GM20000 (cell line): ENCODE measurements at places on chromosomes 2 and 18.
A peak's percentile ranks its signal among the peaks of the same experiment; 100 is the strongest.

DNA sequence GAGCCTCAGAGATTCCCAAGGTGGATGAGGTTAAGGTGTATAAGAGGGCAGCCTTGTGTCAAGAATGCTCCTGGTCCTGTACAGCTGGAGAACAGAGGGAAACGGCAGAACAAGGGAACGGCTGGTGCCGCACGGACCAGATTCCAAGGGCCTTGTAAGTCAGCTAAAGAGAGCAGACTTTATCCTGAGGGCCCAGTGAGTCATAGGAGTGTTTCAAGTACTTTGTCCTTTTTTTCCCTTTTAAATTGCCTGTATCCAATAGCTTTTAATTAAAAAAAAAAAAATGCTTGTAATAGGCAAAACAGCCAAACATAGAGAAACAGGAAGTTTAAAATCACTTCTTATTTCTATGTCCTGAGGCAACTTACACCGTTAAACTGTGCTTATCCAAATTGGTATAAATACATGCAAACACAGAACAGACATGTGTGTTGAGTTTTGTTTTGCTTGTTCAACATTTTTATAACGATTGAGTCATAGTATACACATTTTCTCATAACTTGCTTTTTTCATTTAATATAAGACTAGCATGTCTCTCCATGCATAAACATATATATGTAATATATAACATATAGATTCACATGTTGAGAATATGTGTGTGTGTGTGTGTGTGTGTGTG, 42.1 kb upstream of the EVA1A start:
- DNase-seq: no peak

DNA sequence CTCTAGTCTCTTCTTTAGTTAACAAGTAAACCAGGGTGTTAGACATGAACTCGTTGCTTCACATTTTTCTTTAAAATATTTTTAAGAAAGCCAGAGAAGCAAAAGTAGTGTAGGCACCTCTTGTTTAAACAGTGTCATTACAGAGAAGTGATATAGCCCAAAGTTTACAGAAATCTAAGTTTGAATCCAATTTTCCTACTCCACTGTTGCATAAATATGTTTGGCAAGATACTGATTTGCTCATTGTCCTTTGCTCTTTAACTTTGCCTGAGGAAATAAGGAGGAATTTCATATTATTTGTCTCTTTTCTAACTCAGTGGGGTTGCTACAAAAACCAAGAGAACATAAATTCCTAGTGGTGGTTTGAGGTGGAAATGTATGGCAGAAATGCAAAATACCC, 81.1 kb downstream of the PAX3 start:
- DNase-seq: no peak

GRCh38 chr2:190695739-190696138, 46.9 kb downstream of the NAB1 start:
- DNase-seq: no peak

- no peak for DNase-seq
Measured at GRCh38 chr2:162000431-162000830, 73.6 kb downstream of the DPP4 start.

DNA sequence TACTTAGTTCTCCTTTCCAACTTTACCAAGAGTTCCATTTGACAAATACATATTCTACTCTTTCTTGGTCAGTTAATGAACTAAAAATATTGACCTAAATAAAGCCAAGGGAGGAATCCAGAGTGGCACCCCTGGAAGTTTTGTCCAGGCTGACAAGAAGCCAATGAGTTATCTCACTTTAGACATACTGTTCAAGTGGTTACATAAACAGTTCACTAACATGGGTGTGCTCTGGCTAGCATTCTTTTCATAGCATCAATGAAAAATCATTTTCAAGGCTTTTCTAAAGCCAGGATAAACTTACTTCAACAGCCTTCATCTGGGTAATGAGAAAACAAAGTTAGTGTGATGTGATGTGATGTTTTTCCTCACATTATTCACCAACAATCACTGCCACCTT, 649.4 kb downstream of the TDRD15 start:
- no peak for DNase-seq

GRCh38 chr2:207337234-207338219, 171.8 kb upstream of the KLF7 start:
- no peak for DNase-seq

DNA sequence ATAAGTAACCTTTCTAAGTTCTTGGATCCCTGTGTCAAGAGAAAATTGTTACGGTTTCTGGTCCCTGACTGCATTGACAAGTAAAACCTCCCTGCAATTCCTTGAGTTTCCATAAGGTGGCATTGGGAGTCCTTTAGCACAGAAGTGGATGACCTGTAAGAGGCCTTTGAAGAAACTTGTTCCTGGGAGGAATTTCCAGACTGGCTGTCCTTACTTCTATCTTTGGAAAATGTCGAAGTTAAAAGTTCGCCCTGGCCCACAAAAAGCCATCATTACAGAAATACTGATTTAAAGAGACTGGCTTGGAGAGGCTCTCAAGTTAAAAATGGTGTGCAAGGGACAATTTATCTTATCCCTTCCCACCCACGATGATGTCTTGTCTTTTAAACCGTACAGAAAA, 218.4 kb downstream of the CDH20 start:
- DNase-seq: peak; percentile 76
